ENCODE measurements at places on chromosomes 11 and 22.

GRCh38 chr22:49543876-49544275, 283.8 kb downstream of the BRD1 start:
- no peak for DNase-seq

- no peak for DNase-seq
Measured at GRCh38 chr11:12770966-12771597, 96.9 kb downstream of the TEAD1 start.

DNA sequence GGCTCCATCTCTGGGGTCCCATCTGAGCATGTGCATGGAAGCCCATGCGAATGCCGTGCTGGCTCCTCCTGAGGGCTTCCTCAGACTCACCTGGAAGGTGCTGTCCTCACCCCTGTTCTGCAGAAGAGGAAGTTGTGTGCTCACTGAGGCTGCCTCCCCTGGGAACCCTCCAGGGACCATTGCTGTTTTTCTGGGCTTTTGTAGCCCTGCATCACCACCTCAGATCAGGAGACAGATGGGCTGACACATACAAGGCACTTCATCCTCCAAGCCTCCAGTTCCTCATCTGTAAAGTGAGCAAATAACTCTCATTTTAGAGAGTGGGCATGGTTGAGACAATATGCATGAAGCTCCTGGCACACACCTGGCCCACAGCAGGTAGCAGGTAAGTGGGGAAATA, 12.1 kb upstream of the LRRC32 start:
- DNase-seq, result no peak

DNA sequence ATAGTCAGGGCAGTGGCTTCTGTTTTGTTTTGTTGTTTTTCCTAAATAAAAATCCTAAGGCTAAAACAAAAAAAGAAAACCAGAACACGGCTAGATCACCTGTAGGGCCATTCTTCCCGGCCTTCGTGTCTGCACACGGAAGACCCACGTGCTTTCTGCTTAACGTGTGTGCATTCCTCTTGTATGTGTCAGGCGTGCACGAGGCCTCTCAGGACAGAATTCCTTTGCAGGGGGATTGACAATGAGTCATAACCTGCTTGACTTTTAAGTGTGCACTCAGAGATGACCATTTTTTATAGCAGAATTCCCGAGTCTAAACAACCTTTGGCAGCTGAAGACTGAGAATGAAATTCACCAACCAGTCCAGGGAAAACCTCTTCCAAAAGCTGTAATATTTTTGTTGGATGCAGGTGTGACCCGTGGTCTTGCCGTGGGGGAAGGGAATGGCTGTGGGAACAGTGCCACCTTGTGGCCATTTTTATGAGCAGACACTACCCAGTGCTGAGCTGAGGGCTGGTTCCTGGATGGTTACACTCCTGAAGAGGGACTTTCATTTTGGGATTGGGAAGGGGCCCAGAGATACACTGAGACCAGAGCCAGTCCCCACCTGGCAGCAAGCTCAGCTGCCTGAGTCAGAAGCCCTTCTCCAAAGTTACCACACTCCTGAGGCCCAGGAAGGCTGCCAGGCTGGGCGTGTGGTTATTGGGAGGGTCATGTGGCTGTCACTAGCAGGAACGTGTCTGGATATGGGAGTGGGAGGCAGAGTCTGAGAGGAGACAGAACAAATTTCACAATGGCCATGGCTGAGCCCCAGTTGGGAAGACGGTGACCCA, 35.7 kb upstream of the DKK3 start:
- peak; percentile 13 for DNase-seq

DNA sequence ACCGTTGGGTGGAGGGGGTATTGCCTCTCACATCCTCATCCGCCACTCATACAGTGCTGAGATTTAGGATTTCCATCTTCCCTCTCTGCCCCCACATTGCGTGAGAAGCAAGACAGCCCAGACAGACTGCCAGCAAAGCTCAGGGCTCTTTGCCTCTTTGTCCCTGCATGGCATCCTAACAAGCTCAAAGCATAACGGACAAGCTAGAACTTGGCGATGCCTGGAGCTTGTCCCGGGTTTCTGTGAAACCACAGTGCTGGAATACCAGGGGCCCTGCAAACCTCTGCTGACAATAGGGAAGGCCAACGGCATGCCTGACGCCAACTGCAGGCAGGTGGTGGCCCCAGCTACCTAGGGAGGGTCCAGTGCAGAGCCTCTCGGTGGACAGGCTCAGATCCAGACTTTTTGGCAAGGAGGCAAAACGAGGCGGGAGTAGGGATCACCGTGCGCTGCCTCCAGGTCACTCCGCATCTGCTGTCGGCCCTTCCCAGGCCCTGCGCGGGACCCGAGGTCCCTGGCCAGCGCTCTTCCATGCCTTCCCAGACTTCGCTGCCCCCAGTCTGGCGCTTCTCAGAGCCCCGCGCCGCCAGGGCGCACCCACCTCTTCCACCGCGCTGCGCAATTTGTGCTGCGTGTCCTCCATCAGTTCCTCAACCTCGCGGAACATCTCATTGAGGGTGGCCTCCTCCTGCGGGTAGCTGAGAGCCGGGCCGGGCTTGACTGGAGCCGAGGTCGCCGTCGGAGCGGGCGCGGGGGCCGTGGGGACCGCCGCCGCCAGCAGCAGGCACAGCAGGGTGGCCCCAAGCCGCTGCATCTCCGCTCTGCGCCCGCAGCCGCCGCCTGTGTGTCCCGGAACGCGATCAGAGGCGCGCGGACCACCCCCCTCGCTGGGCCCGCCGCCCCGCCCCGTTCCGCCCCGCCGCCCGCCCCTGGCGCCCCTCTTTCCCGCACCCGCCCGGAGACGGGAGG, at the start of gene DKK3:
Gene DKK3 (minus strand): TSS at position 858 of the 969 bp plus-strand sequence. CDS start 44 bp downstream, at position 814.
- DNase-seq, result no peak

GRCh38 chr11:93694109-93694508, 32.6 kb downstream of the CEP295 start:
- DNase-seq, result no peak

DNA sequence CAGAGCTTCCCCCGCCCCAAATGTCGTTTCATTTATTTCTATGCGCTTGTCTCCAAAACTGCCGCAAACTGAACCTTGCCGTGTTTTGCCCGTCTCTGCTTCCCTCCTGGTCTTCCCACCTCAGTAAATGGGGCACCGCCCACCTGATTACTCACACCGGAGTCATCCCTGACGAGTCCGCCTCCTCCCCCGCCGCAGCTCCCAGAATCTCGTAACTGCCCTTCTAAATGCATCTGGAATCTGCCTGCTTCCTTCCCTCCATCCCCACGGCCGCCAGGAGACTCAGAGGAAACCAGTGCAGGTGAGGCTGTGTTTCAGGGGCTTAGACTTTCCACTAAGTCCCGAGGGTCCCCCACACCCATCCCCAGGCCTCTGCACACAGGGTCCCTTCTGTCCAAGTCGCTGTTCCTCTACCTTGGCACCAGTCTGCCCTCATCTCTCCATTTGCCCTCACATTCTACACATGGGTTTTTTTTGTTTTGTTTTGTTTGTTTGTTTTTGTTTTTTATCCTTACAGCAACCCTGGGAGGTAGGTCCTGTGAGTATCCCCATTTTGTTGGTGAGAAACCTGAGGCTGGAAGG, 62.6 kb upstream of the PHF21B start:
- DNase-seq, result no peak

- no peak for DNase-seq
Measured at GRCh38 chr11:17992916-17993315, 19.9 kb downstream of the SERGEF start.

GRCh38 chr11:30775233-30775522, 189.0 kb upstream of the MPPED2 start:
- no peak for DNase-seq

DNA sequence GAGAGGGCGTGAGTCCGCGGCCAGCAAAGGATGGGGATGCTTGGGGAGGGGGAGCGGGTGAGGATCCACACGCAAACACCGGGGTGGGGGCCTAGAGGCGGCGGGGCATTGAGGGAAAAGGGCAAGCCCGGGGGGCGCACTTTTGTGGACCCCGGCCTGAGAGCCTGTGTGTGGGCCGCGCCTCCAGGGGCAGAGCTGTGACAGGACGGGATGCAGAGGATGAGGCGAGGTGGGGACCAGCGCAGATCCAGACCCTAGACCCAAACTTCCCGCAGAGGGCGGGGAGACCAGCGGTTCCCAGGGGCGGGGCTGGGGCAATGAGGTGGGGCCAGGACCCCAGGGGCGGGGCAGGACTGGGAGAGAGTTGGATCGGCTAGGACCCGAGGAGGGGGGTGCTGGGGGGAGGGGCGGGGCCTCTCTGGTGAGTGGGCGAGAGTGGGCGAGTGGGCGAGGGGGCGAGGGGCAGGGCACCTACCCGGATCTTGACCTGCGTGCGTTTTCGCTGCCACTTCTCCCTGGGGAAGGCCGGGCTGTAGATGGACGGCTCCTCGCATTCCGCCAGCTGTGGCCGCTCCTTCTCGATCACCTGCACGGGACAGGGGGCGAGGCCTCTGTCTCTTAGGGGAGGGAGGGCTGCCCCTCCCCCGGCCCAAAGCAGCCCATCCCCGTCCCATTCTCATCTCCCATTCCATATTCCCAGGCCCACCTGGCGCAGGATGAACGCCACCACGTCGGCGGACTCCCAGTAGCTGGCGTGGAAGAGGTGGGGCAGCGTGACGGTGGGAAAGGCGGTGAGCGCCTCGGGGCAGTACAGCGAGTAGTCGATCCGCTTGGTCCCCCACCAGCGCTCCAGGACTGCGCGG, 10.6 kb downstream of the PITPNM1 start:
- DNase-seq, result no peak

- no peak for DNase-seq
Measured at GRCh38 chr22:42162728-42163489, 32.3 kb upstream of the CYP2D6 start.

GRCh38 chr11:118870396-118871343, 13.0 kb upstream of the CXCR5 start:
- DNase-seq, result no peak

DNA sequence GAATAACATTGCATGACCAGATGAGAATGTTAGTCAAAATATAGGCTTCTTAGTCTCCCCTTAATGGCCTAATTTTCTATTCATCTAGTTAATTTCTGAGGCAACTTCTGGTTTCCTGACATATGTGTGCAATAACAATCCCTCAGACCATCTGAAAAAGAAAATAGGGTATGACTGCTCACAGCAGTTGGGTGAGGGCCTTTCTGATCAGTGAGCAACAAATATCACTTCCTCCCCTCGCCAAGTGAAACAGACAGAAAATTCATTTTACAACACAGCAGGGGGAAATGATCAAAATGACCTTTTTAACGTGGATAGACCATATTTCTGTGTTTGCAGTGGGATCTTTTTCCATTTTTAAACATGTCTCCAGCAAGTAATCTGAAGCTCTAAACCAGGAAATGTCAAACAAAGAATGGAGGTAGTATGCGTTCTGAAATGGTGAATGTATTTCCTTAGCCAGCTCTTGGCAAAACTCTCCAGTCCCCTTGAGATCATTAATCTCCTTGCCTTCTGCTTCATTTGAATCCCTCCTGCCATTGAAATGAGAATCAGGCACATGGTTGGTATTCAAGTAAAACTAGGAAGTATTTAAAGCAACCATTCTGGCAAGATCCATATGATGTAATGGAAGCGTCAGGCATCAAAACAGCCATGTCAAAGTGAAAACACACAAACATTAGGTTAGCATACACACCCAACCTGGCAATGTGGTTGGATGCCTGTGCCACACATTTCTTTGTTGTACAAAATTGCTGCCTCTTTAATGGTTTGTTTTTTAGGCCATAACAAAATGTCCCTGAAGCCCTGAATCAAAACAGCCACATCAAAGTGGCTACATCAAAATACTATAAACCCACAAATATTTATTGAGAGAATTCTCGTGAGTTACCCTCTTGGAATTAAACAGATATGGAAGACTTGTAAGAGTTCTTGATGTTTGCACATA, 100.1 kb downstream of the SLC1A2 start:
- DNase-seq, result no peak

GRCh38 chr22:45434981-45435380, 21.5 kb downstream of the RIBC2 start:
- no peak for DNase-seq

DNA sequence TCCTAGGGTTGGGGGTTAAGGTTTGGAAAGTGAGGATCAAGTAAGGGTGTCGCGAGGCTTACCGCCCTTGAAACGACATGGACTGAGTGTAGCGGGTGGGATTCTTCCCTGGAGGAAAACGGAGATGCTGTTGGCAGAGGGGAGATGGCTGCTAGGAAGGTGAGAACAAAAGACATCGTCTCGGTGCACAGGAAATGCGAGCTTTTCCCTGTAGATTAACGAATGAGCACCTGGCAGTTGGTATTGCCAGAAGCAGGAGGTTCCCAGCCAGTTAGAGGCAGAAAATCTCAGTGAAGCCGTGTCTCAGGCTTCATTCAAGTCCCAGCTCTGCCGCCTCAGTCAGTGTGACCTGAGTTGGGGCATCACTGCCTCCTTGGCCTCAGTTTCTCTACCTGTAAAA, 1.4 kb upstream of the LHFPL7 start:
- no peak for DNase-seq

DNA sequence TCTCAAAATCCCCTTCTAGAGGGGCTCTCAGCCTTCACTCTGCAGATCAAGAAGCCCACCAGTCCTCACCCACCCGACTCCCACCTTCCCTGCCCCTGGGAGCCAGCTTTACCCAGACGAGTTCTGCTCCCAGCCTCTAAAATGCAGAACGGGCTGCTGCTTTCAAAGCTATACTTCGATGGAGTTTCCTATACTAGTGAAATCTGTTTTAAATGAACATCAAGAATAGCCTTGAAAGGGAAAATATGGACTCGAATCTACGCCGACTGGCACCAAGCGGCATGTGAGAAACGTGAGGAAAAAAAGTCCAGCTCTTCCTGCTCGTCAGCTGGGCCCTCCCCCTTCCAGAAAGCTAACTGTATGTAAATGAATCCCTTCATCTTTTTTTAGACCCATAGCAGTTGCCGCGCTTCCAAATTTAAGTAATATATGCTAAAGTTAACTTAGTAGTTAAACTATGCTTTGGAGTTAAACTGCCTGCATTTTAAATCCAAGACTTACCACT, 211.7 kb downstream of the NTM start:
- DNase-seq, result no peak

- DNase-seq, result no peak
Measured at GRCh38 chr11:1208144-1208393, 14.8 kb upstream of the MUC5B start.

- no peak for DNase-seq
Measured at GRCh38 chr22:23164091-23164490, 16.2 kb upstream of the BCR start.

DNA sequence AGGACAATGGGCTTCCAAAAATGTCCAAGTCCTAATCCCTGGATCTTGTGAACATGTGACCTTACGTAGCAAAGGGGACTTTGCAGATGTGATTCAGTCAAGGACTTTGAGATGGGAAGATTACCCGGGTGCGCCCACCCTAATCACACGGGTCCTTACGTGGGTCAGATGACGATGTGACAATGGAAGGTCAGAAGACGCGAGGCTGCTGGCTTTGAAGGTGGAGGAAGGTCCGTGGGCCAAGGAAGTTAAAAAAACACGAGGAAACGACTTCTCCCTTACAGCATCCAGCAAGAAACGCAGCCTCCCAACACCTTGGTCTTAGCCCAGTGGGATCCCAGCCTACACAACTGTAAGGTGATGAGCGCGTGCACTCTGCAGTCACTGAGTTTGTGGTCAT, 860.1 kb downstream of the TBC1D22A start:
- no peak for DNase-seq

GRCh38 chr11:122642472-122642922, 13.0 kb upstream of the UBASH3B start:
- DNase-seq, result no peak

GRCh38 chr11:124707829-124708228, 31.9 kb upstream of the NRGN start:
- no peak for DNase-seq

GRCh38 chr11:65880844-65881421, 1.3 kb downstream of the CTSW start:
- no peak for DNase-seq

- no peak for DNase-seq
Measured at GRCh38 chr11:88620568-88621130, 283.1 kb upstream of the CTSC start.

All from stimulated activated CD8-positive, alpha-beta memory T cell treated with anti-CD3 and anti-CD28 coated beads, Interleukin-15, amount 100 ng/mL, for 4 hours (primary cell).